ENCODE measurements at places on chromosomes 5 and 9.
A peak's percentile ranks its signal among the peaks of the same experiment; 100 is the strongest.

- peak; percentile 80 for DNase-seq
These were observed 1.7 kb downstream of the FST start for GRCh38 chr5:53481887-53482716.

GRCh38 chr5:31809050-31809870, 170.3 kb downstream of the PDZD2 start:
- DNase-seq, result peak; percentile 40

DNA sequence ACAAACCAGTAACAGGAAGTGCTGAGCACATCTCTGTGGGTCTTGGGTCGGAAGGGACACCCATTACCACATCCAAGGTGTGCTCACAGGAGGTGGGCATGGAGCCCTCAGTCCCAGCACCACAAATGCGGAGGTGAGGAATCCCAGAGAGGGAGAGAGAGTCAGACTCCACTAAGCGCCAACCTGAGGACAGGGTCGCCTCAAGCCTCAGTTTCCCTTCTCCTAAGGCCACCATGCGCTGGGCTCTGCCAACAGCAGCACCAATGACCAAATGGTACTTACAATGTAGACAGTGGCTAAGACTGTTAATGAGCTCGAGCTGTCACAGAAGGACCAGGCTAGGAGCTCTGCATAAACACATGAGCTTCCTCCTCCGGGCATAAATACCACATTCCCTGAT, 43.1 kb downstream of the BICD2 start:
- DNase-seq, result no peak

GRCh38 chr9:90722071-90722470, 79.4 kb upstream of the DIRAS2 start:
- no peak for DNase-seq

- no peak for DNase-seq
These were observed 116.0 kb upstream of the ADRA1B start for GRCh38 chr5:159800131-159800840.

GRCh38 chr5:54637654-54638053, 120.1 kb downstream of the SNX18 start:
- no peak for DNase-seq

- DNase-seq, result peak; percentile 17
These were observed 319.2 kb downstream of the GADD45G start for GRCh38 chr9:89923961-89924504.

DNA sequence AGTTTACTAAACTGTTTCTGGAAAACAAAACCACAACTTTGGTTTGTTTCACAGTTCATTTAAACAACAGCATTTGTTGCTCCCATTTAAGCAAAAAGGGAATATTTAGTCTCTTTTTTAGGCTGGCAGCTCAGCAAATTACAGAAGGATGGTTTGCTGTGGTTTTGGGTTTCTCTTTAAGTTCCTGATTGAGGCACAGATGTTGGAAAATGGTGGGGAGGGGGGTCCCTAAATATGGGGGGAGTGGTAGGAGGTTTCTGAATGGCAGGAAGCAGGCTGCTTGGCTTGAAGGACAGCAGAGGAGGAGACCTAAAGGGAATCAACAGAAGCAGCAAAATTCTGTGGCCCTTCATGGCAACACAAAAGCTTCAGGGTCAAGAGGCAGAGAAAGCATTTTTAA, 263.4 kb downstream of the ZSWIM6 start:
- no peak for DNase-seq

- peak; percentile 87 for DNase-seq
These were observed 13.2 kb downstream of the CMYA5 start for GRCh38 chr5:79702606-79703380.
